ENCODE measurements at places on chromosomes 6 and 20.

DNA sequence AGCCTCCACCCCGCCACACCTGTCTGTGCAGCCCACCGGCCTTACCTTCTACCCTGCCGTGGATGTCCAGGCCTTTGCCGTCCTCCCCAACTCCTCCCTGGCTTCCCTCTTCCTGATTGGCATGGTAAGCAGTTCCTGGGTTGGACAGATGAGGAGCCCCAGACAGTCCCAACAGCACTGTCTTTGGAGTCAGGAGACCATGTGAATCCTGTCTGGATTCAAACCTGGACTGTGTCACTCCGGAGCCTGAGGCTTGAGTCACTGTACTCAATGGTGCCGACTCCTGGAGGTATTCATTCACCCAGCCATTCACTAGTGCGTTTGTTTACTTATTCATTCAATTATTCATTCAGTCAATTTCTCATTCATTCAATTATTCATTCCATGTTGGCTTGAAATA, 20.0 kb upstream of the LBP start:
- DNase-seq: no peak

DNA sequence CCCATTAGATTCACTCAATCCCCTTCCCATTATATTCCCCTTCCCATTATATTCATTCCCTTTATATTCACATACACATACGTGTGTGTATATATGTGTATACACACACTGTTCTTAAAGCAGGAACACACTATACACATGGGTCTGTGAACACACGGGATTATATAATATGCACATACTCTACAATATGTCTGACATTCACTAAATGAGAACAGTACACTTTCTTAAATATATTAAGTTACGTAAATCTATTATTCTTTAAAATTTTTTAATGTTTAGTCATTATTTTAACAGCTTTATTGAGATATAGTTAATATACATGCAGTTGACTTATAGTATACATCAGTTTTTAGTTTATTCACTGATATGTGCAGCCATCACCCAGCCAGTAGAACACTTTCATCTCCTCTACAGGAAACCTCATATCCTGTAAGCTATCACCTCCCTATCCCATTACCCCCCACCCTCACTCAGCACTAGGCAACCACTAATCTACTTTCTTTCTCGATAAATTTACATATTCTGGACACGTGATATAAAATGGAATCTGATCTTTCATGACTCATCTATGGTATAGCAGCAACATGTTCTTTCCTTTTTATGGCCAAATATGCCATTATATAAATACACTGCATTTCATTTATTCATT, 13.9 kb upstream of the SUMO4 start:
- no peak for DNase-seq

GRCh38 chr6:32501016-32501415, 29.1 kb downstream of the HLA-DRB5 start:
- no peak for DNase-seq

DNA sequence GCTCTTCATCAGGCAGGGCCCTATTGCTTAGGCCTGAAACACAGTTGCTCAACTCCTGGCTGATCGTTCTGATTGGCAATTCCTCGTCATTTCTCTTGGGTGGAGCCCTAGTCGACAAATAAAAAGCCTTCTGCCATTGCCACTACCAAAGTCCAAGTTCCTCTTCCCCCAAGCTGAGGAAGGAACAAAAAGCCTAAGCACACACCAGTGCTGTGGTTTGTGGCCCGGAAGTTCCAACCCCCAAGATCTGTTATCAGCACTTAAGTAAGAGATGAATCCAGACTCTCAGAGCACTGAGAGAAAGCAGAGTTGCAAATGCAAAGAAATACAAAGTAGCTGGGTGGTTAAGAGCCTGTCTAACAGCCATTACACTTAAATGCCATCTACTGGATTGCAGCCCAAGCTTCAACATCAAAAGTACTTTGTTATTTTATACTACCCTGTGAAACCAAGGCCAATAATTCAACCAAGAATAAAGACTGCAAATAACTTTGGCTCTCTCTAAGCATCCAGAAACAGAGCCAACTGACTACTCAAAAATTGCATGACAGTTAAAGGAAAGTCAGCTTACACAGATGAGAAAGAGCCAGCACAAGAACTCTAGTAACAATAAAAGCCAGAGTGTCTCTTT, 1024.0 kb downstream of the GRIK2 start:
- DNase-seq: no peak

- no peak for DNase-seq
Observed at GRCh38 chr20:16576219-16576618, 3.0 kb upstream of the KIF16B start.

DNA sequence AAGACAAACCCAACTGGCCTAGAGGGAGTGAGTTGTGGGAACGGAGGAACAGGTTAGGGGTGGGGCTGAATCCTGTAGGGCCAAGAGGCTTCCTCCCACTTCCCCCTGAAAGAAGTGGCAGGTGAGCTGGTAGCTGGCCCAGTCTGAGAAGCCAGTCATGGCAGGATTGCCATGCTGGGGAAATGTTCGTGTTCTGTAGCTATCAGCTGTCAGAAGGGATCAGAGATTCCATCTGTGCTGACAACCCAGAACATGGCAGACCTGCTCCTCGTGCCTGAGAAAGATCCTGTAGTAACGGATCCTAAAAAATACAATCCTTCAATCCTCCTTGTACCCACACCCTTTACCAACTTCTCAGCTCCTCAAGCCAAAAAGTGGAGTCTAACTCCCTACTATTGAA, 43.0 kb downstream of the BANF2 start:
- DNase-seq: no peak

DNA sequence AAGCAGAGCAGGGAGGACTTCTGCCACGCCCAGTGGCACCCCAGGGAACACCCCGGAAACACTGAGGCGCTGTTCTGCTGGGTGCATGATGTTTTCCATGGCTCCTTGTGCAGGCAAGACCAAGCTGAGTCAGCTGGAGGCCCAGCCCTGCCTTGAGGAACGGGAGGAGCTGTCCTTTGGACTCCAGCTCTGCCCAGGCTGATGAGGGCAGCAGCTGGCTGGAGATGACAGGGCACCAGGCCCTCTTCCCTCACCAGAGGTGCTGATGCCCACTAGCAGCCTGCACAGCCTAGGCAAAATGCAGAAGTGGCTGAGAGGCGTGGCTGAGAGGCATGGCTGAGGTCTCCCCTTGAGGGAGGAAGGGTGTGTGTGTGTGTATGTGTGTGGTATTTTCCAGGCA, 2.4 kb downstream of the C6orf132 start:
- DNase-seq: no peak

GRCh38 chr20:4122926-4123325, 107.6 kb upstream of the RNF24 start:
- DNase-seq: no peak

DNA sequence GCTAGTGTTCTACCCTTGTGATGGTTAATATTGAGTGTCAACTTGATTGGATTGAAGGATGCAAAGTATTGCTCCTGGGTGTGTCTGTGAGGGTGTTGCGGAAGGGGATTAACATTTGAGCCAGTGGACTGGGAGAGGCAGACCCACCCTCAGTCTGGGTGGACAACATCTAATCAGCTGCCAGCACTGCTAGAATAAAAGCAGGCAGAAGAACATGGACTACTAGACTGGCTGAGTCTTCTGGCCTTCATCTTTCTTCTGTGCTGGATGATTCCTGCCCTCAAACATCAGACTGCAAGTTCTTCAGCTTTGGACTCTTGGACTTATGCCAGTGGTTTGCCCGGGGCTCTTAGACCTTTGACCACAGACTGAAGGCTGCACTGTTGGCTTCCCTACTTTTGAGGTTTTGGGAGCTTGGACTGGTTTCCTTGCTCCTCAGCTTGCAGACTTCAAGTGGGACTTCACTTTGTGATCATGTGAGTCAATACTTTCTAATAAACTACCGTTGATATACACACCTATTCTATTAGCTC, 50.1 kb downstream of the SDHAF4 start:
- DNase-seq: no peak

- DNase-seq: no peak
Observed at GRCh38 chr20:52083627-52084232, 107.8 kb downstream of the ZFP64 start.

- DNase-seq: no peak
Observed at GRCh38 chr6:155483858-155484257, 28.2 kb upstream of the NOX3 start.

DNA sequence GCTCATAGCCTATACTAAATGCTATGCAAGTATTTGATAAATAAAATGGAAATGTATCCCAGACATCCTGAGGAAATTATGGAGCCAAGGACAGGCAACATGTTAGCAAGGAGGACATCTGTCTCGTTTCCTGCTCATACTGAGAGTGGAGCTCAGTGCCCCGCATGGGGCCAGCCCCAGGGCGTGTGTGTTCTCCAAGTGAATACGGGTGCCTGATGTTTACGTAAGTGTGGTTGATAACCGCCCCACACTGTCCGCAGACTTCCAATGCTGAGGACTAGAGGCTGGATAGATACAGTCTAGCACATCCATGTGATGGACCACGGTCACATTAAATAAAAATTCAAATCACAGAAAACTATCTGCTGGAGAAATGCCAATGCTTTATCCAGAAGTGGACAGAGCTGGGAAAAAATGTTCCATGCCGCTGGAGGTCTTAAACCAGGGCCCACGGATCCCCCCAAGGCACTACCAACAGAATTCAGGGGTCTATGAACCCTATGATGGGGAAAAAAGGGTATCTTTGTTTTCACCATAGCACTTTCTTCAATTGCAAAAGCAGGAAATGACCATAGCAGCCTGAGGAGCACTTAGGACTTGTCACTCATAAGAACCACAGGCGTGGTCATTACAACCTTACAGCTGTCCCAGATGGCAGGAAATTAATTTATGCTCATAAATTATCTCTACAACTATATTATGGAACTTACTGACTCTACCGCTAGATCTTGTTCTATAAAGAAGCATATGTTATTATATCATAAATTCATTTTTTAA, 24.9 kb downstream of the TGM2 start:
- DNase-seq: no peak

DNA sequence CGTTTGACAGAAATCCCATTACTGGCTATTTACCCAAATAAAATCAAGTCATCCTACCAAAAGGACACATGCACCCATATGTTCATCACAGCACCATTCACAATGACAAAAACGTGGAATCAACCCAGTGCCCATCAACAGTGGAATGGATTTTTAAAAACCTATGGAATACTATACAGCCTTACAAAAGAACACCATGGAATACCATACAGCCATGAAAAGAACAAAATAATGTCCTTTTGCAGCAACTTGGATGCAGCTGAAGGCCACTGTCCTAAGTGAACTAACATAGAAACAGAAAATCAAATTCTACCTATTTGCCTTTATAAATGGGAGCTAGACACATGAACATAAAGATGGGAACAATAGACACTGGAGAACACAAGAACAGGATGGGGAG, 17.4 kb upstream of the IPCEF1 start:
- DNase-seq: no peak

- DNase-seq: peak; percentile 49
Observed at GRCh38 chr6:138115877-138116660, 8.8 kb upstream of the PERP start.

- no peak for DNase-seq
Observed at GRCh38 chr6:37315157-37315515, 38.6 kb upstream of the RNF8 start.

GRCh38 chr20:23257848-23258746, 92.5 kb upstream of the NXT1 start:
- DNase-seq: no peak

- no peak for DNase-seq
Observed at GRCh38 chr20:21388566-21388965, 8.8 kb downstream of the NKX2-4 start.

DNA sequence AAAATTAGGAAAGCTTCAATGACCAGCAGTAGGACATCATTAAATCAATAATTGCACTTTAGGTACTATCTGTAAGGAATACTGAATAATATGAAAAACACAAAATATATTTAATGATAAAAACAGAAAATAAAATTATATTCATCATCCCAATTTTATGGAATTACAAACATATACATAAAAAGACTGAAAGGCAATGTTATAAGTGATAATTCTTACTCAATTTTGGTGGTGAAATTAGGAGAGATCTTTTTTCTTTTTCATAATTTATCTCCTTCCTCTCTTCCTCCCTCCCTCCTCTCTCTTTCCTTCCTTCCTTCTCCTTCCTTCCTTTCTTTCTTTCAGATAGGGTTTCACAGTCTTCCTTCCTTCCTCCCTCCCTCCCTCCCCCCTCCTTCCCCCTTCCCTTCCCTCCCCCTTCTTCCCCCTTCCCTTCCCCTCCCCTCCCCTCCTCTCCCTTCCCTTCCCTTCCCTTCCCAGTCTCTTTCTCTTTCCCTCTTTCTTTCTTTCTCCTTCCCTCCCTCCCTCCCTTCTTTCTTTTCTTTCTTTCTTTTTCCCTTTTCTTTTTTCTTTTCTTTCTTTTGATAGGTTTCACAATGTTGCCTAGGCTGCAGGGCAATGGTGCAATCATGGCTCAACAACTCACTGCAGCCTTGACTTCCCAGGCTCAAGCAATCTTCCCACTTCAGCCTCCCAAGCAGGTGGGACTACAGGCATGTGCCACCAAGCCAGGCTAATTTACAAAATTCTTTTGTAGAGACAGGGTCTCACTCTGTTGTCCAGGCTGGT, 36.8 kb downstream of the RSPH3 start:
- DNase-seq: no peak

- no peak for DNase-seq
Observed at GRCh38 chr20:63359937-63360849, 956 bp downstream of the CHRNA4 start.

- no peak for DNase-seq
Observed at GRCh38 chr6:6829872-6830685, 241.6 kb downstream of the LY86 start.

DNA sequence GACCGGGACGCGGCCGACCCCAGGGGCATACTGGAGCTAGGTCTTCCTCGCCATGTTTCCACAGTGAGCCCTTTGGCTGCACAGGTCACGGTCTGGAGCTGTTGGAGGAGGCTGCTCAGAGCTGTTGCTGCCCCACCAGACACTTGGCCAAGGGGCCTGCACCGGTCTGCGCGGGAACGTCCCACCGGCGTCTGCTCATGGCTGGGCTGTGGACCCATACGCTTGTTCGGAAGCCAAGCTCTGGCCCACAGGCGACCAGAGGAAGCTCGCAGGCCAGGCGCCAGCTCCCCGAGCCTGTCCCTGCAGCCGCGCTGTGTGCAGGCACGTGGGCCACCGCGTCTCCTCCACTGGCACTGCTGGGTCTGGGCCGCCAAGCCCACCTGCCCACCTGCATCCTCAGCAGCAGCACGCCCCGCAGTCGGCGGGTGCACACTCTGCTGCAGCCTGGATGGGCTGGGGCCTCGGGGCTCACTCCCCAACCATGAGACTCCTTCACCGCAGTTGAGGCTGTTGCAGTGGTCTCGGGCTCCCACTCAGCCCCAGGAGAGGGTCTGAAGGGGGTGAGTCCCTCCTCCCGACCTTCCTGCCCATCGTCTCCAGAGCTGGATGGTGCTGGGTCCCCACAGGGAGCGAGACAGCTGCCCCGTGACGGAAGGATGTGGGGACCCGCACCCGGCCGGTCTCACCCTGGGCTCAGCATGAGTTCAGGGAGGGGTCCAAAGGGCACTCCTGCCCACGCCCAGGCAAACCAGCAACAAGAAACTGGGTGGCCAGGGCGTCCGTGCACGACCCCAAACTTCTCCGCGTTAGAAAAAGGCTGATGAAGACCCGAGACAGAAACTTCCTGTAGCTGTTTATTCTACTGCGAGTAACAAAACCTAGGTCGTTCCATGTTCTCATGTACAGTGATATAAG, 15.5 kb upstream of the TCFL5 start:
- DNase-seq: no peak
